ENCODE measurements at places on chromosomes 13 and 19.

DNA sequence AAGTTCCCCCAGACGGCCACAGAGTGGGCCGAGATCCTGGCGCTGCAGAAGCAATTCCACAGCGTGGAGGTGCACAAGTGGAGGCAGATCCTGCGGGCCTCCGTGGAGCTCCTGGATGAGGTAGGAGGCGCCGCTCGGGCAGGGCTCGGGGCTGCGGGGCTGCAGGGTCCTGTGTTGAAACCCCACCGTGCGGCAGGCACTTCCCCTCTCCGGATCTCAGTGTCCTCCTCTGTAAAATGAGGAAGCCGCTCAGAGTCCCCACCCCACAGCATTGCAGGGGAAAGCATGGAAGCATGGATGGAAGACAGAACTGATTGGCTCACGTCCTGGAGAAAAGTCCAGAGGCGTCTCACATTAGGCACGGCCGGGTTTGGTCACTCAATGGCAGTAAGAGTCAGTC, 6.8 kb upstream of the SCN1B start:
- DNase-seq, result no peak

DNA sequence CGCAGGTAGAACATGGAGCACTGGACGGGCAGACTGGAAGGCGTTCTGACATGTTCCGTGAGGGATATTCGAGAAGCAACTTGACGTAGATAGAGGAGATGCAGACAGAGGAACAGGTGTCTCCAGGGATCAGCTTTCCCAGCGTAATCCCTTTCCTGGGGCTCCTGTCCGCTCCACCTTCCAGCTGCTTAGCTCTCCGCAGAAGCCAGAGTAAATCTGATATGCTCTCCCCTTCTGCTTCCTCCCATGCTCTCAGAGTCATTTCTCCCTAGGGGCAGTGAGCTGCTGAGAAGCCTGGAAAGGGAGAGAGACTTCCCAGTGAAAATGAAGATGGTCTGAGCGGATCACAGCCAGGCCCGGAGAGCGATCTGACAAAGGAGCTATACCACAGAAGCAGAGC, 23.0 kb upstream of the OLFM4 start:
- DNase-seq, result no peak

DNA sequence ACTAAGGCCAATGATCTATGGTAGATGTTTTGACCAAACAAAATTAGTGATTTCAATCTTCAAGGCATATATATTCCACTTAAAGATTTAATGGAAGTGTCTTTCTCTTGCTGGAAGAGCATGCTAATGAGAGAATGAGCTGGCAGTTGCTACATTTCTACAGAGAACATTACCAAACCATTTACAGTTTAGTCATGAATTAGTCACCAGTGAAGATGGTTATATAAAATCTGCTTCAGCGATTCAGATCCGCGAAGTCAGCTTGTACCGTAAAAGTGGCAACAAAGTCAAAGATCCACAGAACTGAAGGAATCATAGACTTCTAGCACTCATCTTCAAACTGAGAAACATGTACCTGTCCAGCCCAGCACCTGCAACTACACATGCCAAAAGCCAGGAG, 156.3 kb downstream of the SLITRK5 start:
- DNase-seq, result no peak

GRCh38 chr19:23993440-23993839, 78.8 kb downstream of the ZNF726 start:
- no peak for DNase-seq

GRCh38 chr13:75986818-75987217, 350.7 kb downstream of the LMO7 start:
- DNase-seq, result no peak

DNA sequence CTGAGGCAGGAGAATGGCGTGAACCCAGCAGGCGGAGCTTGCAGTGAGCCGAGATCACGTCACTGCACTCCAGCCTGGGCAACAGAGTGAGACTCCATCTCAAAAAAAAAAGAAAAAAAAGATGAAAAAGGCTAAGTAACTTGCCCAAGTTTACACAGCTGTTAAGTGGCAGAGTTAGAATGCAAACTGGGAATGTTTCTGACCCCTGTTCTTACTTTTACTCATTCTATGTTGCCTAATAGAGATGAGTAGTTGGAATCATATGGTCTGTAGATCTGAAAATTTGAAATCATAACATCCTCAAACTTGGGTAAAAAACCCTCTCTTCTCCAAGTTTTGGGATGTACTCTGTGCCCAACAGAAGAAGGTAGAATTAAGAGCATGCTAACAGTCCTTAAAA, 235.8 kb upstream of the RFC3 start:
- no peak for DNase-seq

- no peak for DNase-seq
Observed at GRCh38 chr19:30092721-30093569, 150.9 kb downstream of the URI1 start.

DNA sequence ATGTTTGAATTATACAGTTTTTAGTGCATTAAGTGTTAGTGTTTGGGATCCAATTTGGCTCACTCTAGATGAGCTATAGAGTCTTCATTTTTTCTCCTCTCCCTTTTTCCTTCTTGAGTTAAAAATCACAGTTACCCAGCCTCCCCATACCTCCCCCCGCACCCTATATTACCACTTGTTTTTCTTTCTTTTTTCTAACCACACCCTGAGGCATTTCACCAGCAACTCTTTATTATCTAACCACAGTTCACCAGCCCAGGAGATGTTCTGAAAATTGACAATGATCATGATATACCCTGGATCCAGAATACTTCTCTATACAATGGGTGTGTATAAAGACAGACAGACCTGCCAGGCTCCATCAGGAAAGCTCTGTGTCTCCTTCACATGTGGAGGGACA, 86.5 kb upstream of the UBL3 start:
- no peak for DNase-seq

DNA sequence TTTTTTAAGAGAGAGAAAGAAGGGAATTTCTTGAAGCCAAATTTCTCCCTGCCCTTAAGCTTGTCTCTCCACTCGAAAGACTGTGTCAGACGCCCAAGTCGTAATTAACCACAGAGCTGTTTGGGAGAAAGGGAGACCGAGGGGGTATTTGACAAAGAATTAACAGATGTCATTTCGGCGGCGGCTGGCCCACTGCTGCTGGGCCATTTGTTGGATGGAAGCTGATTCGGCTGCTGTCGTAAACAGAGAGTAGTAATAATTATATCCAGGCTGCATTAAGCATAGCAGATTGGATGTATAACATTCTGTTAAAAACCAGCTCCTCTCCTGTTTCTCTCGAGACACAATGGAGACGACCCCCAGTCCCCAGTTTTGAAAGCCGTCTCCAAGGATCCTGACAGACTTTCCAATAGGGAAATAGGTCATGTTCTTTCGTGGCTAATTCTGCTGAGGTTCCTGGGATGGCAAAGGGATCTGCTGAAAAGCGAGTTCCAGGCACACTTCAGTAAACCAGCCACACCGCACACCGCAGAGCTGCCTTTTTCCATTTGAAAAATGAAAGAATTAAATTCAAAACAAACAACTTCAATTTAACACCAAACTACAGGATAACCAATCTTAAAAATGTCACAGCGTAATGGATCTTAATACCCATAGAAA, 71.5 kb downstream of the KCTD15 start:
- no peak for DNase-seq

GRCh38 chr13:74708629-74709028, 574.4 kb upstream of the KLF12 start:
- DNase-seq, result no peak

- DNase-seq, result peak; percentile 81
Observed at GRCh38 chr19:510606-511100, 3.4 kb downstream of the TPGS1 start.

GRCh38 chr19:34504809-34505291, 23.3 kb downstream of the WTIP start:
- no peak for DNase-seq

- DNase-seq, result no peak
Observed at GRCh38 chr19:34664168-34664567, 12.8 kb downstream of the SCGB2B2 start.

DNA sequence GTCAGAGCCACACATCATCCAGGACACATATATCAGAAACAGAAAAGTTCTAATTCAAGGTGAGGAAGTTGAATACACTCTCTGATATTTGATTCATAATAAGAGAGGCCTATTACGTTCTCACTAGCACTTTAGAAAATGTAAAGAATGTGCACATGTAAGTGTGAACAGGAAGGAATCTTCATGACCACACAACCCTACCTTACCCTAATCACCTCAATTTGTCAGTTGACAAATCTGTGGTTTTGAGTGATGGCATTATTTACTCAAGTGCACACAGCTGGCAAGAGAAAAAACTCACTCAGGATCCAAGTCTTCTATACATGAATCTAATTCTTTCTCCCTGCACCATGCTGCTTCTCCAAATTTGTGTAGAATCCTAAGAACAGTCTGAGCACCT, 445.8 kb downstream of the SUCLA2 start:
- DNase-seq, result no peak

- DNase-seq, result peak; percentile 75
Observed at GRCh38 chr19:1853295-1854038, 5.2 kb upstream of the REXO1 start.

Data from NCI-H1105 (cell line).